ENCODE measurements at places on chromosomes 3 and 15.

GRCh38 chr3:121735047-121735696, 14.4 kb downstream of the GOLGB1 start:
- peak; percentile 45 for DNase-seq

DNA sequence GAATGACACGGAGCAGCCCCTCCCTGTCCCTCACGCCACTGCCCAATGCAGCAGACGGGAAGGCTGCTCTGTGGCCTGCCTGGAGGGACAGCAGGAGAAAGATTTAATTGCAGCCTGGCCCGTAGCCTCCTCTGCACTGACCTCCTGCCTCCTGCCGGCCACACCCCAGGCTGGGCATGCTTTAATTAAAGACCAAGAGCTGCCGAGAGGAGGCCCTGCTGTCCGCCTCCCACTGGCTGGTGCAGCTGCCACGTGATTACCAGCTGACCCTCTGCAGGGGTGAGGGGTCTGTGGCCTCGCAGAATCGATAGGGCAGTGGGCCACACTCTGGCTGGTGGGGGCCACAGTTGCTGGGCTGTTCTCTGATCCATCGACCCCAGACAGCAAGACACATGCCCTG, 100.2 kb upstream of the PRR23E start:
- no peak for DNase-seq

DNA sequence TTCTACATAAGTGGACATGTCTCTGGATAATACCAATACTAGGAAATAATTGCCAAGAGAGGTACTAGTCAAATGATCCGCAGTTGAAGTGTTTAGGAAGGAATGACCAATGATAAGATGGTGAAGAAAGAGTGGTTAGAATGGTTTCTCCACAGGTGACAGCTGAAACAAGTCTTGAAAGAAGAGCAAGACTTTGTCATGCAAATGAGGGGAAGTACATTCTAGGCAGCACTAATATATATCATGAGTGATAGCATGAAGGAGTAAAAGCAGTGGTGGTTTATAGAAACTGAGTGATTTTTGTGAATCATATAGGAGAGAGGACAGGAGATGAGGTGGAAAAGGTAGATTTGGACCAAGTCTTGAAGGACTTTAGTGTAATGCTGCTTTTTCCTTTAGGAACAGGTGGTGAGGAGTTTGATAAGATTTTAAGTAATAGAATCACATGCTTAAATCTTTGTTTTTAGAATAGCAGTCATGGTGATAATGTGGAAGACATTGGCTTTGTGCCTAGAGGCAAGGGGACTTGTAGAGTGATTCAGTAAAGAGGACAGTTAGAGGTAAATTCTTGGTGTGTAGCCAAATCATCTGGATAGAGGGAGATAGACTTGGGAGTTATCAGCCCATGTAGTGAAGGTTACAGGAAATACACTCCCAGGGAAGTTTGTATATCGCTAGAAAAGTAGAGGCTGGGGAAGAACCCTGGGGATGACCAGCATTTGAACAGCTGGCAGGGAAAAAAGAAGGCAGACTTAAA, 31.9 kb downstream of the SLMAP start:
- peak; percentile 56 for DNase-seq

GRCh38 chr3:40321818-40322217, 12.3 kb downstream of the EIF1B start:
- DNase-seq: no peak

- no peak for DNase-seq
Observed at GRCh38 chr3:46947981-46948791, 28.4 kb downstream of the CCDC12 start.

- no peak for DNase-seq
Observed at GRCh38 chr3:101900736-101901135, 51.4 kb downstream of the NFKBIZ start.

- no peak for DNase-seq
Observed at GRCh38 chr3:132804498-132804897, 82.3 kb upstream of the NPHP3 start.

DNA sequence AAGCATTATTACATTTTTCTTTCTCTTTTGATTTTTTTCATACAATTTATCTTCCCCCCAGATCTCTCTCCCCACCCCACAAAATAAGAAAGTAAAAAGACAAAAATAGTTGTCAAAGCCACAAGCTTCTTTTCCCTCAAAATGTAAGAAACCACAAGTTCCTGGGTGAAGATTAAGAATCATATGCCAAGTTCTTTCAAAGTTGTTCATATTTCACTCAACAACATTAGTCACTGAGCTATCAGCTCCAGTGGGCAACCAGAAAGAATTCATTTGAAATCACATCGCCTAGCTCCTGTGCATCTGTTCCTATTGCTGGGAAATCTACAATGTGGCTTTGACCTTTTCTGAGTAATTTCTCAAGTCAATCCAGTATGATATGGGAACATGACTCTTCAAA, 681.6 kb upstream of the ARPP21 start:
- no peak for DNase-seq

GRCh38 chr3:23706111-23706510, 99.6 kb upstream of the UBE2E1 start:
- DNase-seq: no peak

- no peak for DNase-seq
Observed at GRCh38 chr3:45659661-45660566, 29.3 kb upstream of the SACM1L start.

GRCh38 chr3:98733053-98733811, 29.9 kb upstream of the ST3GAL6 start:
- peak; percentile 67 for DNase-seq

DNA sequence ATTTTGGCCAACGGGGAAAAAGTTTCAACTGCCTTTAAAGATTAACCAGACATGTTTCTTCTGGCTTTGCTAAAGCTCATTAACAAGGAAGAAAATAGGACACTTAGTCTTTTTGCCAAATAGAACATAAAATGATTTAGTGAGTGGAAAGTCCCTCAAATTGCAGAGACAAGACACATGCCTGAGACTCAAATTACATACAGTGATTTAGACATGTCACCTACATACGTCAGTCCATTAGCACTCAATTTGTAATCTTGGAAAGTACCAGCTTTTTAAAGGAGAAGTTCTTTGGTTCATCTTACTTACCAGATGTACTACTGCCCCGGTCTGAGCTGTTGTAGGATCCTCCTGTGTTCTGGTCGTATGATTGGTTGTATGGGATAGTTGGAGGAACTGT, 1134.2 kb downstream of the ROBO1 start:
- DNase-seq: no peak

Measured in GM06990 (cell line).